Memory B cell (primary cell): ENCODE measurements at places on chromosomes 5 and 9.

DNA sequence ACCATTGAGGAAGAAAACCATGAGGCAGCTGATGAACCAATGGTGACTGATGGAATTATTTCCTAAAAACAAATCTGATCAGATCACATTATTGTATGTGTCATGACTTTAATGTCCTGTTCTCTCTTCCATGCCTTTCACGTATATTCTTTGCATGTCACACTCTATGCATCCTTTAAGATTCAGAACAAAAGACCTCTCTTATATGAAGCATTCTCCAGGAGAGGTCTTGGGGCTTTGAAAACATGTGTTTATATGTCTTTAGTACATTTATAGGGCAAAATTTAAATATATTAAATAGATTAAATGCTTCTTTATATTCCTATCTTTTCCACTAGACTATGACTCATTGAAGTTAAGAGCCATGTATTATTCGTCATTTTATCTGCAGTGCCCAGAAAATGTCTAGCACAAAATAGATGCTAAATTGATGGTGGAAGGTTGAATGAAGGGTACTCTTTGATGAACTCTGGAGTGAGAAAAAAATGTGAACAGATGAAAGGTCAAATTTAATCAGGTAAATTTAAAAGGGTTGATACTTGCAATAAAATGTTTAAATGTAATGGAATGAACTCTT, 196.3 kb downstream of the PSAT1 start:
- no peak for DNase-seq

DNA sequence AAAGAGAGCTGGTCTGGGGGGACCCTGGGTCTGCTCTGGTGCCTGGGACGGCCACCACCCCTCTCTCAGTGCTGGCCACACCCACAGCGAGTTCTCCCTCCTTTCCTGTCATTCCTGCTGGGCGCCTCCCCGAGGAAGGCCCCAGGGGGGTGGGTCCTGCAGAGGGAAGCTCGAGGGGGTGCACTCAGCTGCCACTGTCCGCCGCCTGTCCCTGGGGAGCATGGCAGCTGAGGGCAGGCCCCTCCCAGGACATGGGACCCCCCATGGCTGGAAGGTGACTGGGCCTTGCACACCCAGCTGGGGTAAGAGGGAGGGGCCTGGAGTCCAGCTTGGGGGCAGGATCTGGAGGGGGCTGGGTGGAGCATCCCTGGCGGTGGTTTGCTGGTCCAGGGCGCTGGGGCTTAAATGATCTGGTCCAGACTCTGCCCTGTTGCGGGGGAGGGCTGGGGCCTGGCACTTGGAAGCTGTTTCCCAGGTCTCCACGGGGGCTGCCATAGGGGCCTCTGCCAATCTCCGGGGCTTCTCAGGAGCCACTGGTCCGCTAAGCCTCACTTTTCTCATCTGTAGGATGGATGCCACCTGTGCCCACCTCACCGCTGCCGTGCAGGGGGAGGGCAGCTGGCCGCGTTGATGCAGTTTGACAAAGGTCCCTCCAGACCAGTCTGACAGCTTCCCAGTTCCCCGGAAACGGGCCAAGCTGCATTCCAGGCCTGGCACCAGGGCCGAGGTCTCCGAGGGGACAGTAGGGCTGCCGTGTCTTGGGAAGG, 6.0 kb upstream of the SLC2A6 start:
- DNase-seq = no peak

DNA sequence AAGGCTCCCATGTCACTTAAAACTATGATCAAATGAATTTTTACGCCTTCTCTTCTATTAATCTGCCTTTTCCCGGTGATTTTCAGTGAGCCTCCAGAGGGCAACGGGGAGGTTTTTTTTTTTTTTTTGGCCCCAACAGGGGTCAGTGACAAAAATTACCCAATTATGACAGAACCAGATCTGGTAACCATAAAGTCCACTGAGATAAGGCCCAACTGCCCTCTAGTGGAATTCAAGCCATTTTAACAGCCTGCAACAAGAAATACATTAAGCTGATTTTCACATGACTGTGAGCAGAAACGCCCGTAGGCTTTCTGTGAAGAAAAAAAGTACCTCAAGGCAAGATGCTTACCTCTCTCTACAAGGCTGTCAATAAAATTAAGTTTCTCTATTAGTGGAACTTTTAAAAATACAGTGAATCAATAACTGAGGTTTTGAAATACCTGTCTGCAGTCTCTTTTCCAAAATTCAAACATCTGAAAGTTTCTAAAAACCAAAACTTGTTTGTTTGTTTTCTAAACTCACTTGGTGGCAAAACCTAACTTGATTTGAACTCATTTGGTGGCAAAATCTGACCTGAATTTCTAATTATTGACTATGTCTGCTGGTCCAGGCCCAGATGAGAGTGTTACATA, 49.7 kb upstream of the FST start:
- DNase-seq = no peak

DNA sequence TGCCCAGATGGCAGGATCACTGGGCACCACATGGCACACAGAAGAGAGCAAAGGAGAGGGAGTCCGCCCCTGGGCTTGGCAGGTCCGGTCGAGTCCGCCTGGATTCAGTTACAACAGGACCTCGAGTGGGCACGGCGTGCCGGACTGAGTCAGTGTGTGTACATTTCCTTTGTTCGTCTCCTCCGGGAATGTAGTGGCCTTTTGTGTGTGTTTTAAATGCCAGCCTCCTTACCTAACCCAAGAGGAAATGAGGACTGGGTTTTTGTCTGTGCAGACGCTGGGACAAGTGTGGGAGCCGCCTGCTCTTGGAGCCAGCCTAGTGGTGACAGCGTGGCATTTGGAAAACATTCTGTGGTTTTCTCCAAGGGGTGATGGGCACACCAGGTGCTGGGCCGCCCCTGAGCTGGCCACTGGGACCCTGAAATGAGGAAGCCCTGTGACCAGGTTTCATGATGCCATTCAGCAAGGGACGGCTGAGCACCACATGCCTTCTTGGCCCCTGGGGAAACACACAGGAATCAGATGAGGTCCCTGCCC, 9.6 kb downstream of the NEK6 start:
- no peak for DNase-seq

- no peak for DNase-seq
These were observed 9.6 kb upstream of the CCDC171 start for GRCh38 chr9:15543047-15543813.

GRCh38 chr5:14908172-14908571, 36.6 kb upstream of the ANKH start:
- no peak for DNase-seq

GRCh38 chr5:132411304-132412013, 41.9 kb downstream of the SLC22A5 start:
- no peak for DNase-seq

DNA sequence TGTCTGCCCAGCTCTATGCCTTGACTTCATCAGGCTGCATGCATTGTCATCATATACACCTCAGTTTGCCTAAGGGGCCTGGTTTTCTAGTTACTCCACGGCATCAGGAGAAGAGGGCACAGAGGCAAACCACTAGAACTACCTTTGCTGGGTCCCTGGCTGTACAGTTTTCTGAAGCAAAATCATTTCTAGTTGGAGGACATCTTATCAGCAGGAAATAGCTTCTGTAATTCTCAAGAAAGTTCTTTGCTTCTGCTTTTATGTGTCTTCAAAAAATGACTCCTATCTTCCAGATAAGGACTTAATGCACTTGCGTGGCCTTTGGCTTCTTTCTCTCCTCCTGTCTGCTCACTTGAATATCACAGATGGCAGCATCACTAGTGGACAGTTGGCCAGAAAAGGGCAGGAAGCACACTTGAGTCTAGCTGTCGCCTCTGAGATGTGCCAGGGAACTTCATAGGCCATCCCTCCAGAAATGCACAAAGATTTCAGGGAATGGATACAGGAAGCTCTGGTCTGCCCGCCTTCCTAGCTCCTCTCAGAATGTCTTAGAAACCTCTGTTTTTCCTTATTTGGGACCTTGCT, 22.4 kb upstream of the LTC4S start:
- DNase-seq = no peak

GRCh38 chr9:95268681-95269080, 48.8 kb downstream of the FANCC start:
- DNase-seq = no peak

DNA sequence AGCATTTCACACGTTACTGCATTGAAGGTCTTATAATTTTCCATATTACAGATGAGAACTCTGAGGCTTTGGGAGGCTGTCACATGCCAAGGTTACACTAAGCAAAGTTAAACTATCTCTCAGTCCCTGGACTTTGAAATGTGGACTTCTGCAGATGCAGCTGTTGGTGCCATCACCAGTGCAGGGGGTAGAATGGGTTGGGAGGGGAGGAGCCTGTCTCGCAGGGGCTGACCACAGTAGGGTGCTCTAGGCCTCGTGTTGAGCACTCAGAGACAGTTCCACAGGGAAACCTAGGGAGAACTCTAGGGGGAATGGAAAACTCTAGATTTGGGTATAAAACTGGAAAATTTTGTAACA, 220.9 kb downstream of the MAPKAP1 start:
- DNase-seq = no peak

- no peak for DNase-seq
These were observed 111.8 kb downstream of the GCNT1 start for GRCh38 chr9:76570826-76571225.

GRCh38 chr5:95519151-95519550, 35.6 kb downstream of the SKIC3 start:
- DNase-seq = no peak

DNA sequence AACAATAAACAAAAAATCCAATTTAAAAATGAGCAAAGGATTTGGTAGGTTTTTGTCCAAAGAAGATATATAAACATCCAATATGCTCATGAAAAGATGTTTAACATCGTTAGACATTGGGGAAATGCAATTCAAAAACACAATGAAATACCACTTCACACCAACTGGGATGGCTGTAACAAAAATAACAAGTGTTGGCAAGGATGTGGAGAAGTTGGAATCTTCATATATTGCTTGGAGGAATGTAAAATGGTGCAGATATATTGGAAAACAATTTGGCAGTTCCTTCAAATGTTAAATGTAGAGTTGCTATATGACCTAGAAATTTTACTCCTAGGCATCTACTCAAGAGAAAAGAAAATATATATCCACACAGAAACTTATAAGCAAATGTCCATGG, 224.3 kb downstream of the AUH start:
- DNase-seq = no peak

DNA sequence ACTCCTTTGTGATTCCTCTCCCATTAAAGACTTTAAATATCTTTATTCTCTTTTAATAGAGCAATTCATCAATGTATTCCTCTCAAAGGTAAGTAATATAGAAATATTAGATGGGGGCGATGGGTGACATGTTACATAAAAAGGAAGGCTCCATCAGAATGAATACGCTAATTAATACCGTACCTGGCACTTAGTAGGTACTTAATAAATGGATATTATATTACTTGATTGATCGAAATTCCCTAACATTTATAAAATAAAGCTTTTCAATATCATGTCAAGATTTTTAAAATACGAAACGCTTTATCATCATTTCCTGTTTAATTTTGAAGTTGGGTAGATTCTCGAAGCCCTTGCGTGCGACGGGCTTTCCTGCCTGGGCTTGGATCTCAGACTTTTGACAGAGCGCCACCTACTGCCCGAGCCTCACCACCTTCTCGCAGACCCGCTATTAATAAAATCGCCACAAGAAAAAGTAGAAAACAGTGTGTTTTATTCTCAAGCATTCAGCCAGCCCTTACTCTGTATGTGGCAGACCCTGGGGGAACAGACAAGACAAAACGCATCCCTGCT, 99.4 kb downstream of the C5orf15 start:
- peak; percentile 72 for DNase-seq

- no peak for DNase-seq
These were observed 70.6 kb upstream of the PCSK1 start for GRCh38 chr5:96503501-96504236.

- no peak for DNase-seq
These were observed 38.8 kb downstream of the NTNG2 start for GRCh38 chr9:132200706-132201105.

DNA sequence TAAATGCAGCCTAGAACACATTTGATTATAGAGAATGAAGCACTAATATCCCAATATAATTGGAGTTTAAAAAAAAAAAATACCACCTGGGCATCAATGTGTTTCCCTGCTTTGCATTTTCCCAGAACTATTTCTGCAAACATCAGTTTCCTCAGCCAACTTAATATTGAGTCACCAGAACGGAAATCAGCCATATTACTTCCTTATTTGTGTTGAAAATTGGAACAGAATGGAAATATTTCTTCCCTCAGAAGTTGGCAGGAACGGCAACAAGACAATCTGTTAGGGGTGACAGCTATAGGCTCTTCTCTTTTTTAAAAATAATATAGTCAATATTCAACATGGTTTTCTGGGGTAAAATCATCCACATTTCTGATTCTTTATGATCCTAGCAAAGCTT, 4.0 kb downstream of the MFAP3 start:
- DNase-seq = no peak

DNA sequence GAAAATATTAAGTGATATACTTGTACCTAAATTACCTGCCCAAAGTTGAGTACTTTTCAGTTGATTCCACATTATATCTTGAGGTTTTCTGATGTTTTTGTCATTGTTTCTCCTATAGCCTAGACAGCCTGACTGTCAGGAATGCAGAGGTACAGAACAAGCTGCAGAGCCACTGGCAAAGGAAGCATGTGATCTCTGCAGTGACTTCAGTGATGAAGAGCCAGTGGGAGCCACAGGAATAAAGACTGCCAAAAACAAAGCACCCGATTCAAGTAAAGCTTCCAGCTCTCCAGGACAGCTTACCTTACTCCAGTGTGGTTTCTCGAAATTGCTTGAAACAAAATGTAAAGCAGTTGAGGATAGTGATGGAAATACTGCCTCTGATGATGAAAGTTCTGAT, 96.3 kb downstream of the ERCC6L2 start:
- no peak for DNase-seq

GRCh38 chr9:14309403-14309802, 4.5 kb downstream of the NFIB start:
- no peak for DNase-seq

DNA sequence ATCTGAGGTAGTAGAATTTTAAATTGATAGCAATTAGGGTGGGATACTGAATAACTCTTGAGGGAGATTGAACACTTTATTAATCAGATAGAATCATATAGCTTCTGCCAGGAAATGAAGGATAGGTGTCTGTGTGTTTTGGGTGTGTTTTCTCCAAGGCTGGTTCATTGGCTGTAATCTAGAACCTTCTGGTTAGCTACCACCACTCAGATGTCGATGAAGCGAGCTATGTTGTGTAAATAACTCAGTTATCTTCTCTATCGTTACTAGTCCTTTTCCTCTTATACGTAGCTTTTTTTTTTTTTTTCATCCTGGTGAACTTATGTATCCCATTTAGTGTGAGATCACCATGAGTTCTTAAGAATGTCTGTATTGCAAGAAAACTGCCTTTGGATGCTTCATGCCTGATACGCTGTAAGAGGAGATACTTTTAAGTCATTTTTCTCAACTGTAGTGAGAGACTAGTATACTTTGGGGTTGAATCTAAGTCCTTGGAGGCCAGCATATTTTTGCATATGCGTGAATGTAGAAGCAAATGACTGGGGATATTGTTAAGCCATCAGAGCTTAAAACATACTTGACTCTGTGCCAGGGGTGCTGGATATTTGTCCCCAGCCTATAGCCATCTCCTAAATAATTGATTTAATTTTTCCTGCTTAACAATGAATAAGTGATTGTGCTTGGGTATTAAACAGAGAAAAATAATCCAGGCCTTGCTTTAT, 2.1 kb downstream of the TNFAIP8 start:
- no peak for DNase-seq
